ENCODE measurements at places on chromosomes 6 and 20. TPM values are rescaled to one million over a fixed set of nuclear protein-coding genes. Genes with fewer than 3 reads are reported as not detected.
A peak's percentile ranks its signal among the peaks of the same experiment; 100 is the strongest.

DNA sequence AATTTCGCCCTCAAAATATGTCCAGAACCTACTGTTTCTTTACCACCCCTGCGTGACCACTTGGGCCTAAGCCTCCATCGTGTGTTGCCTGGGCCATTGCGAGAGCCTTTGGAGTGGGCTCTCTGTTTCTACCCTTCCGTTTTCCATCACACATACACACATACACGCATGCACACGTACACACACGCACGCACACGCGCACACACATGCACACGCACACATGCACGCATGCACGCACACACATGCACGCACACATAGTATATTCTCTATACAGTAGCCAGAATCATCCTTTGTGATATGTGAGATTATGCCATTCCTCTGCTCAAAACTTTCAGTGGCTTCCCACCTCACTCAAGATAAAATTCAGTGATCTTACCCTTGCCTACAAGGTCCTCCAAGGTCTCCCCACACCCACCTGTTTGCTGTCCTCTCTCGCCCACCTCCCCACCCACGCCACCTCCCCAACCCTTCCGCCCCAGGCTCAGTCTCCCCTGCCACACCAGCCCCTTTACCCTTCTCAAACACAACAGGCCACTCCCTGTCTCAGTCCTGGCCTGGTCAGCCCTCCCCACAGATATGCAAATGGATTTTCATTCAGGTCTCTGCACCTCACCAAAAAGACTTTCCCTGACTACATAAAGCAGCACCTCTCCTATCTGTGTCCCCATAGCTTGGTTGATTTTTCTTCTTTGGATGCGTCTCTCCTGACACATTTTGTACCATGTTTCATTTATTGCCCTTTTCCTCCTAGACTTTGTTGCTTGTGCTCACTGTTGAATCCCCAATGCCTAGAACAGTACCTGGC is 559.6 kb downstream of the CD83 start:
- no peak for DNase-seq

DNA sequence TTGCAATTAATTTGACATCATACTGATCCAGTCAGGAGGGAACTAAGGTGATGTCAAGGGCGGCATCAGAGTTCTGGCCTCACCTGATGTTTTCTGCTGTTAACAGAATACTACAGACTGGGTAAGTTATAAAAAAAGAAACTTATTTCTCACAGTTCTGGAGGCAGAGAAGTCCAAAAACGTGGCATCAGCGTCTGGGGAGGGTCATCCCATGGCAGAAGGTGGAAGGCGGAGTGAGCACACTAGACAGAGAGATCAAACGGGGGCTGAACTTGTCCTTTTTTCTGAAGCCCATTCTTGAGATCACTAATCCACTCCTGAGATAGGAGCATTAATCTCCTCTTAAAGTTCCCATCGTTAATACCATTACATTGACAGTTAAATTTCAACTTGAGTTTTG is 3.3 kb upstream of the MTCH1 start:
- no peak for DNase-seq

- peak; percentile 60 for DNase-seq
Observed at GRCh38 chr6:118784641-118785164, 109.2 kb upstream of the ASF1A start.

GRCh38 chr20:40663991-40664880 is 24.8 kb downstream of the MAFB start:
- no peak for DNase-seq

GRCh38 chr6:135325624-135326424 is 144.7 kb downstream of the MYB start:
- no peak for DNase-seq

DNA sequence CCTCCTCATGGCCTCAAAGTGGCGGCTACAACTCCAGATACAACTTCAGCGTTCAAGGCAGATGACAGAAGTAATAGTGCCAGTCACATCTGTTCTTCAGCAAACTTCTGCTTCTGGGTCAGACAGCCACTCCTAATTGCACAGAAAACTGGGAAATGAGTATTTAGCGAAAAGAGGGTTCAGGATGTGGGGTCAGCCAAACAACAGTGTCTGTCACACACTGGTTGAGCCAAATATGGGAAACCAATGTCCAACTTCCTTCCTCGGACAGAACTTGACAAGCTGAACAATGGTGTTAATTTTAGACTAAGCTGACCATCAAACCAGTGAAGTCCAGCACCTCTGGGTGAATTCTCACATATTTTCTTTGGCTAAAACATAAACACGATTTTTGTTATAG is 22.1 kb downstream of the NUDT3 start:
- no peak for DNase-seq

Gene CALHM5
- 2.6 TPM for total RNA-seq

Gene LTB
- not detected for total RNA-seq

Data from uterus (tissue), 4 donors.